Naive thymus-derived CD4-positive, alpha-beta T cell (primary cell): ENCODE measurements at places on chromosomes 16 and 17. TPM values are rescaled to one million over a fixed set of nuclear protein-coding genes. Genes with fewer than 3 reads are reported as not detected.
A peak's percentile ranks its signal among the peaks of the same experiment; 100 is the strongest.

DNA sequence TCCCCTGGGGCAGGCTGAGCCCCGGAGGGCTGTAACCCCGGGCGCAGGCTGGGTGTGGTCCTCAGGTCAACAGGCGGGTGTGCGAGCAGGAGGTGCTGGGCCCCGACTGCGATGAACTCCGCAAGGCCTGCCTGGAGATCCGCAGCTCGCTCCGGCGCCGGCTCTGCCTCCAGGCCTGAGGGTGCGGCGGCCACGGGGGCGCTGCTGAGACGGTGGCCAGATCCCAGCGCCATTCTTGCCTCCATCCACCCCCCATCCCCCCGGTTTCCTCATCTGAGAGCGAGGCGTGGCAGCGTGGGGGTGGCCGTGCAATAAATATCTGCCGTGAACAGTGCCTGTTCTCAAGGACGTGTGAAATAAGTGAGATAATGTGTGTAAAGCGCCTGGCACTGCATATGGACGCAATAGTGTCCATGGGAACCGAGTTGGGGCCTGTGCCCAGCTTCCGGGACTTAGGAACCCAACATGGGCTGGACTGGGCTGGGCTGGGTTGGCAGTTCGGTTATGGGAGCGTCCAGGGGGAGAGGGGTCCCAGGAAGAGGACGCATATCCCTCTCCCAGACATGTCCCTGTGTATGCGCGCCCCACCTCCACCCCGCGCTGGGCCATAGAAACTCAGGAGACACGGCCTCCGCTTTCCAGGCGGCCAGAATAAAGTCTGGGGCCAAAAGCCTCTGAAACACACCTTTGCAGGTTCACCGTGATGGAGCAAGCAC lies 15.0 kb downstream of the ZNF213 start:
- DNase-seq = peak; percentile 37
- no peaks in the 10 kb centered on the region for H3K27me3 ChIP-seq
- peak overlapping the region; percentile 73 for H3K4me3 ChIP-seq
- H3K27ac ChIP-seq = peak overlapping the region; percentile 71

GRCh38 chr17:48577946-48578615 lies at the start of gene HOXB4:
Gene HOXB4, minus strand, starts transcription at chr17:48578350. Its CDS starts 31 bp downstream, at chr17:48578319.
- peak within 1 kb of the TSS; percentile 78 for H3K4me3 ChIP-seq
- H3K27me3 ChIP-seq = peaks cover 36% of the 10 kb centered on the region
- H3K4me1 ChIP-seq = peaks cover 15% of the 10 kb centered on the region
- H3K36me3 ChIP-seq = no peaks in the 10 kb centered on the region
- no peak within 1 kb of the TSS for H3K27ac ChIP-seq

DNA sequence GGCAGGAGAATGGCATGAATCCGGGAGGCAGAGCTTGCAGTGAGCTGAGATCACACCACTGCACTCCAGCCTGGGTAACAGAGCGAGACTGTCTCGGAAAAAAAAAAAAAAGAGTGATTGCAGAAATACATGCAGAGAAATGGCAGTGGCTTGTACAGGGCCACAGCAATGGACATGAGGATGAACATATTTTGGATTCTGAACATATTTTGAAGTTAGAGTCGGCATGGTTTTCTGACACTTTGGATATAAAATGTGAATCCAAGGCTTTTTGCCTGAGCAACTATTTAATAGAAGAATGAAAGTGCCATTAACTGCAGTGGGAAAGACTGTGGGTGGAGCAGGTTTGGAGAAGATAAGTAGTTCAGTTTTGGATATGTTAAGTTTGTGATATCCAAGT lies 35.8 kb downstream of the CPD start:
- DNase-seq = no peak
- no peak overlapping the region for H3K4me3 ChIP-seq
- H3K27me3 ChIP-seq = no peaks in the 10 kb centered on the region
- H3K4me1 ChIP-seq = no peaks in the 10 kb centered on the region
- no peaks in the 10 kb centered on the region for H3K36me3 ChIP-seq

DNA sequence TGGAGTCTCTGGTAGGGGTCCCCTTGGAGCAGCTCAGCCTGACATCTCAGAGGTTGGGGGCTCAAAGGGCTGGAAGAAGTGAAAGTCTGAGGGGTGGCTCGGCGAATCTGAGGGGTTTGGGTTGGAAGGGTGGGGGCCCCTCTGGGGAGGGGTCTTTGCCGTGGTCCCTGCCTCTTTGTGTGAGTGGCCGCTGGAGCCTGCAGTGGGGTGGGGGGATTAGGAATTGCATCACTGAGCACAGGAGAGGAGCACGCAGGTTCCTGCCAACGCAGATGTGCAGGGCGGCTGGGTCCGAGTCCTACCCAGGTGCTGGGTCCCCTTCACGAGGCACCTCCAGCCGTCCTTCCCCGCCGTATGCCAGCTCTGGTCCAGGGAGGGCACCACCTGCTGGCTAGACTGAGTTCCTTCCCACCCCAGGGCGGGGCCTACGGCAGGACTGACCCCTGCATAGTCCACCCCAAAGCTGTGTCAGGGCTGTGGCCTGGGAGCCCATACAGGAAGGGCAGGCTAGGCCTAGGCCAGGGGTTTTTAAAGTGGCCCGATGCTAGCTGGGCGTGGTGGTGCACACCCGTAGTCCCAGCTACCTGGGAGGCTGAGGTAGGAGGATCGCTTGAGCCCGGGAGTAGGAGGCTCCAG lies 9.9 kb downstream of the FMNL1 start:
- H3K4me3 ChIP-seq = no peak overlapping the region
- H3K27me3 ChIP-seq = no peaks in the 10 kb centered on the region
- peak overlapping the region; percentile 96 for H3K27ac ChIP-seq
- peaks cover 7% of the 10 kb centered on the region for H3K36me3 ChIP-seq
- no peak for DNase-seq

DNA sequence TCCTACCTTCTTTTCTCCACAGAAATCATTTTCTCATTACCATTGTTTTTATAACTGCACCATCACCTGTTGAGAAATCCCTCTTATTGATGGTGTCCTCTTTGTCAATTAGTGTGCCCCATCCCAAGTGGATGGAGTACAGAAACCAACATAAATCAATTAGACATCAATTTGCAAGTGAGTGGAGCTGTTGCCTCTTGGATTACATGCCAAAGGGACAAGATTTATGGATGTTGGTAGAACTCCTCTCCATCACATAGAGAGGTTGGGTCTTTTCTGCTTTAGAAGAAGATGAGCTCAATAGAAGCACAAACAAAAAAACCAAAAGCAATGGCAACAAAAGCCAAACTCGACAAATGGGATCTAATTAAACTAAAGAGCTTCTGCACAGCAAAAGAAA lies 973.5 kb downstream of the CDH11 start:
- H3K27me3 ChIP-seq = no peaks in the 10 kb centered on the region
- H3K4me1 ChIP-seq = no peaks in the 10 kb centered on the region

GRCh38 chr16:61050547-61050946 lies 985.7 kb downstream of the CDH8 start:
- no peaks in the 10 kb centered on the region for H3K27me3 ChIP-seq
- H3K36me3 ChIP-seq = no peaks in the 10 kb centered on the region
- no peak overlapping the region for H3K4me3 ChIP-seq
- no peak for DNase-seq

- DNase-seq = no peak
- H3K4me3 ChIP-seq = no peak overlapping the region
- no peak overlapping the region for H3K27ac ChIP-seq
- no peaks in the 10 kb centered on the region for H3K4me1 ChIP-seq
- H3K27me3 ChIP-seq = no peaks in the 10 kb centered on the region
- H3K36me3 ChIP-seq = no peaks in the 10 kb centered on the region
Measured at GRCh38 chr17:72865954-72866353, 226.5 kb downstream of the SLC39A11 start.

DNA sequence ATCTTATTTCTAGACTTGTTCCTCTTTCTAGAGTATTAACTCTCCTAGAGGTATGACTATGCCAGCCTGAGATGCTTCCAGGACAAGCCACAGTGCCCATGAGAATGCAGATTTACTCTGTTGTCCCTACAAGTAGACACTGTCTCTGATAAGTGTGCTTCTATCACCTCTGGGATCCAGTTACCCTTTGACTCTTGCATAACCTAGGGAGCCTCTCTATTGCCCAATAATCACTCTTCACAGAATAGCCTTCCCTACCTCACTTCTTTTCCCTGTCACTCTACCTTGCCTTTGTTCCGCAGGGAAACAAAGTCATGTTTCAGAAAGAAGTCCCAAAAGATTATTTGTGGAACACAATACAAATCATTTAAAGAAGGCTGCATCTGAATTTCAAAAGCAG lies 1.6 kb upstream of the KRT34 start:
- no peaks in the 10 kb centered on the region for H3K27me3 ChIP-seq
- H3K36me3 ChIP-seq = no peaks in the 10 kb centered on the region
- H3K4me3 ChIP-seq = no peak overlapping the region
- no peak for DNase-seq
- H3K4me1 ChIP-seq = no peaks in the 10 kb centered on the region

- no peak for DNase-seq
- H3K27me3 ChIP-seq = no peaks in the 10 kb centered on the region
- H3K4me1 ChIP-seq = no peaks in the 10 kb centered on the region
- no peak overlapping the region for H3K27ac ChIP-seq
- no peaks in the 10 kb centered on the region for H3K36me3 ChIP-seq
Measured at GRCh38 chr16:49089039-49089438, 192.6 kb downstream of the CBLN1 start.

DNA sequence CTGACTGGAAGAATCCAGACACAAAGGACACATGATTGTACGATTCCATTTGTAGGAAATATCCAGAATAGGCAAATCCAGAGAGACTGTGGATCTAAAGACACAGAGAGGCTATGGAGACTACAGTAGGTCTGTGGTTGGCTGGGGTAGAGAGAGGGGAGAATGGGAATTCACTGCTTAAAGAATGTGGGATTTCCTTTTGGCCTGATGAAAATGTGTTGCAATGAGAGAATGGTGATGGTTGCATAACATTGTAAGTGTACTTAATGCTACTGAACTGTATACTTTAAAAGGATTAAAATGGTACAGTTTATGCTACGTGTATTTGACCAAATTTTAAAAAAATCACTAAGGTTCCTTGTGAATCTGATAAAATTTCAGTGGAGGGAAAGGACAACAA lies 62.1 kb downstream of the GPRC5B start:
- no peak for DNase-seq
- no peaks in the 10 kb centered on the region for H3K4me1 ChIP-seq
- H3K4me3 ChIP-seq = no peak overlapping the region
- no peaks in the 10 kb centered on the region for H3K27me3 ChIP-seq

The ERI2 gene
- 2.1 TPM for polyA plus RNA-seq

The RAP1GAP2 gene
- 2.6 TPM for polyA plus RNA-seq

The TEKT1 gene
- not detected for polyA plus RNA-seq

The MMP28 gene
- 19.7 TPM for polyA plus RNA-seq

The ACSM2A gene
- not detected for polyA plus RNA-seq

The PLA2G10 gene
- not detected for polyA plus RNA-seq
